ENCODE measurements at places on chromosomes 3 and 15. TPM values are rescaled to one million over a fixed set of nuclear protein-coding genes. Genes with fewer than 3 reads are reported as not detected.

Gene CPN2
- not detected for total RNA-seq

DNA sequence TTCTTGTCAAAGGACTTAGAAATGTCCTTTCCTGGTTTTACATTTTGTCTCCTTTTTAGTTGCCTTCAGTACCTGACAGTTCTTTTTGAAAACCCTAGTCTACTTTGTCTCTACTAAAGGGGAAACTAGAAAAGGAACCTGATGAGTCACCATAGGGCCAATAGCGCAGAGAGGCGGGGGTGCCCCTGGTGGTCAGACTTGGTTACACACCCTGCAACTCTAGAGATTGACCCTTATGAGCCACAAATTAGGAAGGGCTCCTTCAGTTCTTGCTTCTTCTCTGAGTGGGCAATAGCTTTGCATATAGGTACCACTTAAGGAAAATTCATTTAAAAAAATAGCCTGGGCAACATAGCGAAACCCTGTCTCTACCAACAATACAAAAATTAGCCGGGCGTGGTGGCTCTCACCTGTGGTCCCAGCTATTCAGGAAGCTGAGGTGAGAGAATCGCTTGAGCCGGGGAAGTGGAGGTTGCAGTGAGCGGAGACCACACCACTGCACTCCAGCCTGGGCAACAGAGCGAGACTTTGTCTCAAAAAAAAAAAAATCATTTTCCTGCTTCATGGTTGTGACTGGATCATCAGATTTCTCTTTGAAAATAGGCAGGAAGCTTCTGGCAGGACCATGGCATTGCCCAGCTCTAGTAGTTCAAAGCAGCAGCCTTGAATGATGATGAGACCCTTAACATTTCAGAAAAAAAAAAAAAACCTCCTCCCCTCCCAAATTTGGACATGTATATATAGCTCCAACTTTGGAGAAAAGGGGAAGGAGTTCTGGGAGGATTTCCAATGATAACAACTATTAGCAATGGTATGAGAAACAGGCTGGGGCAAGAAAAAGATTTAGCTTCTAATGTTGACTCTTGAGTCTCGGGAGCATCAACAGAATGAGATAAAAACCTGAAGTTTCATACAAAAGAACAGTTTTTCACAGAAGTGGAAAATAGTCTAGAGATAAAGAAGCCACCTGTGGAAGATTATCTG lies 45.2 kb upstream of the RASA2 start:
- H3K4me3 ChIP-seq: peak overlapping the region; percentile 20
- H3K36me3 ChIP-seq: peaks cover 59% of the 10 kb centered on the region
- H3K27me3 ChIP-seq: no peaks in the 10 kb centered on the region
- peak overlapping the region; percentile 69 for H3K27ac ChIP-seq
- peak; percentile 60 for DNase-seq

DNA sequence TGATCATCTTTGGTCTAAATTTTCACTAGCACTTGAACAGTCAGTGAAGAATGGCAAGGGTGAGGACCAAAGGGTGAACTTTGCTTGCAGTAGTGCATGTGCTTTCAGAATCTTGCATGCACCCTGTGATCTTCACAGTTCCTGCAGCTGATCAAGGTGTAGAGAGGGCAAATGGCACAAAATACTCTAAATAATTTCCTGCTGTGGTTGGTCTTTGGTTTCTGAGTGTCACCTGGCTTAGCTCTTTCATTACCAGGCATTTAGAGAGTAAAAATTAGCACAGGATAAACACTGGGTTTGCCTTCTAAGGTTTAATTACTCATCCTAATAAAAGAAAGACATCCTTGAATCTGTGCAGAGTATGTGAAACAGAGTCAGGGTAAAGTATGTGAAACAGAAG lies 11.4 kb downstream of the TIPARP start:
- H3K4me1 ChIP-seq: peaks cover 49% of the 10 kb centered on the region
- peaks cover 36% of the 10 kb centered on the region for H3K36me3 ChIP-seq
- H3K27ac ChIP-seq: no peak overlapping the region
- no peaks in the 10 kb centered on the region for H3K27me3 ChIP-seq
- no peak overlapping the region for H3K4me3 ChIP-seq

Gene TRAT1
- not detected for total RNA-seq

DNA sequence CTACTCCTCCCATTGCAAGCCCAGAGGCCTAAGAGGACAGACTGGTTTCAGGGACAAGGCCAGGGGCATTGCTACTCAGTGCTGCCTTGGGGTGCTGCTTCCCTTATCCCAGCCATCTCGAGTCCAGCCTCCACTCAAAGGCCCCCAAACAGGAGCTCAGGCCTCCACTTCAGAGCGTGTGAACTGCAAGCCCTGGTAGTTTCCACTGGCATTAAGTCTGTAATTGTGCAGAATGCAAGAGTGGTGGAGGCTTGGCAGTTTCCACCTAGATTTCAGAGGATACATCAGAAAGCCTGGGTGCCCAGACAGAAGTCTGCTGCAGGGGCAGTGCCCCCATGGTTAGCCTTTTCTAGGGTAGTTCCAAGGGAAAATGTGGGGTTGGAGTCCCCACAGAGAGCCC lies 192.8 kb upstream of the ST8SIA2 start:
- no peaks in the 10 kb centered on the region for H3K4me1 ChIP-seq
- H3K27me3 ChIP-seq: no peaks in the 10 kb centered on the region
- H3K36me3 ChIP-seq: no peaks in the 10 kb centered on the region

DNA sequence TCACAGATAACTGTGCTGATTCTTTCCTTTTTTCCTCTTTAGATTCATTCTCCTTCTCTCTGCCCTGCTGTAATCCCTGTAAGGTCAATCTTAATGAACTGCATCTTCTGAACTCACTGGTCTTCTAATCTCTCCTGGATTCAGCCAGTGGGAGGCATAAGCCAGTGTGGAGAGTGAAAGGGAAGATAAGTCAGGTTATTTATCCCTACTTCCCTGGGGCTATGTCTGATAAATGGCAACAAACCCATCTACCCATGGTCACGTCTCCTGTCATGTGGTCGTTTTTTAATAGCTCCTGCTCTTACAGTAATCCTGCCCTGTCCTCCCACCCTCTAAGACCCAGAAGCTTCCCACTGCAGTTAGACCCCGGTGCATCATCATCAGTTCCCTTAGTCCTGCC lies 199.6 kb upstream of the NAALADL2 start:
- H3K4me1 ChIP-seq: no peaks in the 10 kb centered on the region
- H3K36me3 ChIP-seq: no peaks in the 10 kb centered on the region
- no peak for DNase-seq
- no peak overlapping the region for H3K27ac ChIP-seq
- H3K4me3 ChIP-seq: no peak overlapping the region
- no peaks in the 10 kb centered on the region for H3K27me3 ChIP-seq

Gene SKOR1
- 0.64 TPM for total RNA-seq

DNA sequence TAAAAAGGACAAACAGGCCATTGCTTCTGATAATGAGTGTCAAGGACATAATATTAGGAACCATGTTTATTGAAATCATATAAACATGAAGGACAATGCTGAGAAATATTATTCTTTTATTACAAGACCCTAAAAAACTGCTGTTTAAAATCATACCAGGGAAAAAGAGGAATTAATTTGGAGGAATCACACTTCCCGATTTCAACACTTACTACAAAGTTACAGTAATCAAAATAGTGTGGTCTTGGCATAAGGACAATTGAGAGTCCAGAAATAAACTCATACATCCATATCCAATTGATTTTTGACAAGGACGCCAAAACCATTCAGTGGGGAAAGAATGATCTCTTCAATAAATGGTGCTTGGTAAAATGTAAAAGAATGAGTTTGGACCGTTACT lies 13.0 kb downstream of the CYP1A1 start:
- no peaks in the 10 kb centered on the region for H3K4me1 ChIP-seq
- H3K4me3 ChIP-seq: no peak overlapping the region
- no peaks in the 10 kb centered on the region for H3K36me3 ChIP-seq
- H3K27ac ChIP-seq: no peak overlapping the region
- DNase-seq: no peak

Gene CHRM5
- not detected for total RNA-seq

DNA sequence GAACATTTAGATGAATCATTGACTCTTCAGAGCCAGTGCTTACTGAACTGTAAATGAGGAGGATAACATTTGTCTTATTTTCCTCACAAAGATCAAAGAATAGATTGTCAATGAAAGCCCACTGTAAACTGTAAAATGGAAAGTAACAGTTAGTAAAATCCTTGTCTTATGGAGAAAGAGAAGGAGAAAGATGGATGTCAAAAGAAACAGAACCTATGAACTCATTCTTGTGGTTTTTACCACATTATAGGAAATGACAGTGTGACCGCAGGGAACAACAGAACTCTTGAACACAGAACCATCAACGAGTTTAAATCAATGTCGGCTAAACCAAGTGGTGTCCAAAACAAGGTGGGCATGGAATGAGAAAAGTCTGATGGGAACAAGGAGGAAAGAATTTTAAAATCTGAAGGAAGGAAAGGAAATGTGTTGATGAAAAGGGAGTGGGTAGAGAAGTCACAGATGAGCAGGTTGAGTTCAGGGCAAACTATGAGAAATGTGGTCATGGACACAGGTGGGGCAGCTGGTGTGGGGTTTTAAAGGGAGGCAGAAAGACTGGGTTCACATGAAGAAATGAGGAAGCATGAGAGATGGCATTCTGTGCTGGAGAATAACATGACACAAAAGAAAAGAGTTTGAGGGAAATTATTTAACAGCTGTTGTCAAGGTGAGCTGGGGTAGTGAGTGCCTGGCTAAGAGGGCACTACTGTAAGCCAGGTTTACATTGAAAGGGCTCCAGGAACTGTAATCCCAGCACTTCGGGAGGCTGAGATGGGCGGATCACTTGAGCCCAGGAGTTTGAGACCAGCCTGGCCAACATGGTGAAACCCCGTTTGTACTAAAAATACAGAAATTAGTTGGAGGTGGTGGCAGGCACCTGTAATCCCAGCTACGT lies 42.4 kb upstream of the ETV5 start:
- peak overlapping the region; percentile 60 for H3K27ac ChIP-seq
- no peaks in the 10 kb centered on the region for H3K36me3 ChIP-seq
- DNase-seq: no peak
- H3K4me3 ChIP-seq: peak overlapping the region; percentile 52
- H3K27me3 ChIP-seq: no peaks in the 10 kb centered on the region

Gene ANKRD63
- 0.32 TPM for total RNA-seq

DNA sequence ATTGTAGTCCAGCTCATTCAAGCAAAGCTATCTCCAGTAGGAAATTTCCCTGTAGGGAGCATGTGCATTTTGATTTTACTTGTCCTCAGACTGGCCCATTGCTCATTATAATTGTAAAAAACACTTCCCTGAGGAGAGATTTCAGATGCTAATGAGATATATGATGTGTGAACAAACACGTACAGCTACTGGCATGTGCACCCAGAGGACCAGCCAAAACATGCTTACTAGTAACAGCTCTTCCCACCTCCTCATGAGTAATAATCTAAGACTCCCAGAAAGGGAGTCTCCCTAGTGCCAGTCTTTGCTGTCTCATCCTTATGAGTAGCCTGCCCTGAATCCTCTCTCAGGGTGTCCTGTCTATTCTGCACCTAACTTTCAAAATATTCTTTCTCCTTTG lies 43.4 kb downstream of the FBXO22 start:
- no peak overlapping the region for H3K27ac ChIP-seq
- H3K36me3 ChIP-seq: no peaks in the 10 kb centered on the region
- H3K4me1 ChIP-seq: no peaks in the 10 kb centered on the region
- no peak for DNase-seq
- H3K4me3 ChIP-seq: no peak overlapping the region
- peaks cover 9% of the 10 kb centered on the region for H3K27me3 ChIP-seq

Gene CX3CR1
- 0.38 TPM for total RNA-seq

DNA sequence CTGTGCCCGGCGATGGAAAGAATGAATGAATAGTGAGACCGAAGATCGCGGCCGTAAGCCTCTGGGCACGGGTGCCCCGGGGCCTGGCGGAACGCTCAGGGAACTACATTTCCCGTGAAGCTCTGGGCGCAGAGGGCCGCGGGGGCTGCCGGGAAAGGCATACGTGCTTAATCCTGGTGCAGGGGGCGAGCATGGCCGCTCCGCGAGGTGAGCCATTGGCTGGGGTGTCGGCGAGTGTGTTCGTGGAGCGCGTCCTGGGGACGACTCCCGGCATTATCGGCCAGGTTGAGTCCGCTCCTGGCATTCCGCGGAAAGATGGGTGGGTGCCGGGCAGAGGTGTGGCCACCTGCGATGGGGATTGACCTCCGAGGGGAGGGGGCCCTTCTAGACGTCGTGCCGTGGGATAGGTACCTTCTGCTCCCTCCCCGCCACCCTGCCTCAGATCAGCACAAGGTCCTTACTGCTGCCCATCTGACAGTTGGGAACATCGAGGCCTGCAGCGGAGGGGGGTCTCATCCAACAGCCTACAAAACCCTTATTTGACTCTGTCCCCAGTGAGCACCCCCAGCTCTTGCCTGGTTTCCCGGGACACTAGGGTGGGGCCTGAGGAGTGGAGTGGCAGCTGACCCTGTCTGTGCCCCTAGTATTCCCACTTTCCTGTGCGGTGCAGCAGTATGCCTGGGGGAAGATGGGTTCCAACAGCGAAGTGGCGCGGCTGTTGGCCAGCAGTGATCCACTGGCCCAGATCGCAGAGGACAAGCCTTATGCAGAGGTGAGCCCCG lies at the start of gene MPI:
TSS of gene MPI (plus strand) at position 160 of the 782 bp plus-strand sequence. CDS start at position 192, 32 bp downstream.
- H3K27me3 ChIP-seq: no peaks in the 10 kb centered on the region
- peak within 1 kb of the TSS; percentile 96 for H3K4me3 ChIP-seq
- H3K4me1 ChIP-seq: peaks cover 45% of the 10 kb centered on the region
- peak within 1 kb of the TSS; percentile 89 for H3K27ac ChIP-seq
- DNase-seq: peak; percentile 79
- peaks cover 20% of the 10 kb centered on the region for H3K36me3 ChIP-seq

- no peak for DNase-seq
- no peaks in the 10 kb centered on the region for H3K4me1 ChIP-seq
- H3K27ac ChIP-seq: no peak overlapping the region
- no peak overlapping the region for H3K4me3 ChIP-seq
Observed at GRCh38 chr3:184637705-184638104, 74.2 kb downstream of the MAGEF1 start.

Gene TBC1D5
- 106 TPM for total RNA-seq

- peaks cover 81% of the 10 kb centered on the region for H3K36me3 ChIP-seq
- no peaks in the 10 kb centered on the region for H3K27me3 ChIP-seq
- H3K27ac ChIP-seq: no peak overlapping the region
Observed at GRCh38 chr3:51397392-51397791, 6.3 kb downstream of the RBM15B start.

DNA sequence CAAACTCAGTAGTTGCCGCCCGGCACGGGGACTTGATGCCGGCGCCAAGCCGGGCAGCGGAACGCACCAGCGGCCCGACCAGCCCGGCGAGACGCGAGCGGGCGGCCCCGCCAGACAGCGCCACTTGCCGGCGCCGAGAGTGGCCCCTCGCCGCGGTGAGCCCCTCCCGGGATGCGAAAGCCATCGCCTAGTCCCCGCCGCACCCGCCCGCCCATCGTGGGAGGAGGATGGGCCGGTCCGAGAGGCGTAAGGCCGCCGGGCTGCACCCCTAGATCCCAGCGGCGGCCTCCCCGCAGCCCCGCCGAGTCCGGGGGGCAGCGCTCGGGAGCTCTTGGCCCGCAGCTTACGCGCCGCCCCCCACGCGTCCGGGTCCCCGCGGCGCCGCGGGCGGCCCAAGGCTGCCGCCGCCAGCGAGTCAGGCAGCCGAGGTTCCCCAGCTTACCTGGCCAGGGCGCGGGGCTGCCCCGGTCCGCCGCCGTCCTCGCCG lies 609 bp downstream of the GOLGA8A start:
- DNase-seq: peak; percentile 32
- no peak overlapping the region for H3K27ac ChIP-seq
- H3K4me1 ChIP-seq: peaks cover 12% of the 10 kb centered on the region
- no peaks in the 10 kb centered on the region for H3K27me3 ChIP-seq
- H3K4me3 ChIP-seq: peak overlapping the region; percentile 74

- H3K27me3 ChIP-seq: no peaks in the 10 kb centered on the region
- H3K36me3 ChIP-seq: peaks cover 31% of the 10 kb centered on the region
- H3K4me3 ChIP-seq: peak overlapping the region; percentile 71
- H3K4me1 ChIP-seq: peaks cover 13% of the 10 kb centered on the region
- peak overlapping the region; percentile 93 for H3K27ac ChIP-seq
Observed at GRCh38 chr15:48794697-48795134, 16.2 kb downstream of the CEP152 start.
